H7 (cell line): ENCODE measurements at places on chromosomes 1 and 21. TPM values are rescaled to one million over a fixed set of nuclear protein-coding genes. Genes with fewer than 3 reads are reported as not detected.

RHBDL2 gene
- 0.03 and 1.2 TPM in 2 replicates for total RNA-seq

CRYBG2 gene
- 7.9 and 8.7 TPM in 2 replicates for total RNA-seq

DNA sequence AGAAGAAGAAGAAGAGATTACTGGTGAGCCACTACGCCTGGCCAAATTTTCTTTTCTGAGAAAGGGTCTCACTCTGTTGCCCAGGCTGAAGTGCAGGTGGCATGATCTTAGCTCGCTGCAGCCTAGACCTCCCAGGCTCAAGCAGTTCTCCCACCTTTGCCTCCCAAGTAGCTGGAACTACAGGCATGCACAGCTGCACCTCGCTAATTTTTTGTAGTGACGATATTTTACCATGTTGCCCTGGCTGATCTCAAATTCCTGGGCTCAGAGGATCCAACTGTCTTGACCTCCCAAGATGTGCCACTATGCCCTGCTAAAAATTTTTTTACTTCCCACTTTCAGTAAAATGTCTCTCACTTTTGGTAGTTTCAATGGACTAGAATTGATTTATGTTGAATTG, 24.4 kb downstream of the TMEM200B start:
- no peak for DNase-seq

OR2L3 gene
- not detected in 2 replicates for total RNA-seq

GRCh38 chr1:215114154-215114933, 31.8 kb downstream of the KCNK2 start:
- DNase-seq = no peak

DNA sequence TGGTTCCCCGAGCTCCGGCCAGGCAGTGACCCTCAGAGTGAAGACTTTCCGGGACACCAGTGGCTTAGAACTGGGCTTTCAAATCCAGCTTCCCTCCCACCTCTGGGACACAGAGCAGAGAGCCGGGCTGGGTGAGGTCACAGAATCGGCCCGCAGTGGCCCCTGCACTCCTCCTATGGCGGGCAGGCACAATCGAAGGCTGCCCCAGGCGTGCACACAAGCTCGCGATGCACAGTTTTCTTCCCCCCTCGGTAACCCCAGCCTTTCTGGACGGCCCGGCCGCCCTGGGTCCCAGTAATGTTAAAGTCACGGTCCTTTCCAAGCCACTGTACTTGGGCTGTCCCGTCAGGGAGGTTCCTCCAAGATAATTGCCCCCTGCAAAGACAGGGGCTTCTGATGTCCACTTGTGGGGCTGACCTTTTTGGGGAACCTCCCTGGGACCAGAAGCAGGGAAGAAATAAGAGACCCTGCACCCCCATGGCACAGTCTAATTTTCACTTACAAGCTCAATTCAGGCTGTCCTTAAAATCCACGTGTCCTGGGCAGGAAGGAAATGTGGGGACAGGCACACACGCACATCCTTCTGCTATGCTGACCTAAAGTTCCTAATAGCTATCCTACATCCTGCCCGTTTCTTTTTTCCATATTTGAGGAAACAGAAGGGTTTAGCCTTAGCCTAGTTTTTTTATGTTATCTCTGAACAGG, 13.7 kb downstream of the TFF3 start:
- no peak for DNase-seq

GRCh38 chr1:31401241-31401640, 11.8 kb upstream of the SERINC2 start:
- DNase-seq = no peak

DNA sequence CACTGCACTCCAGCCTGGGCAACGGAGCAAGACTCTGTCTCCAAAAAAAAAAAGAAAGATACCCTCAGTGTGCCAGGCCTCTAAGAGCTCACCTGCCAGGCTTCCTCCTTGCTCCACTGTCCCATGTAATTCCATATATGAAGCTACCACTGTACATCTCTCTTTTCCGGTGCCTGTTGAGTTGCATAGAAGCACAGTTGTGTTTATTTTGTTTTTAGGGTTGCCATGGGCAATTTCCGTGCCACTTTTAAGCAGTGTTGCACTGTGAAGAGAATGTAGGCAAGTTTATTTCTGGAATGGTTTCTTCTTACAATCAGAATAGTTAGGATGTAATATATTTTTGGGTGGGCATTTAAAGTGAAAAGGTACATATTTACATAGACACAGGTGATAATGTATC, 23.3 kb downstream of the MR1 start:
- no peak for DNase-seq

ECM1 gene
- total RNA-seq = 1.9 and 3.6 TPM in 2 replicates

KCND3 gene
- total RNA-seq = 0.21 and 0.63 TPM in 2 replicates

GJA4 gene
- 0.85 and 3.2 TPM in 2 replicates for total RNA-seq

DNA sequence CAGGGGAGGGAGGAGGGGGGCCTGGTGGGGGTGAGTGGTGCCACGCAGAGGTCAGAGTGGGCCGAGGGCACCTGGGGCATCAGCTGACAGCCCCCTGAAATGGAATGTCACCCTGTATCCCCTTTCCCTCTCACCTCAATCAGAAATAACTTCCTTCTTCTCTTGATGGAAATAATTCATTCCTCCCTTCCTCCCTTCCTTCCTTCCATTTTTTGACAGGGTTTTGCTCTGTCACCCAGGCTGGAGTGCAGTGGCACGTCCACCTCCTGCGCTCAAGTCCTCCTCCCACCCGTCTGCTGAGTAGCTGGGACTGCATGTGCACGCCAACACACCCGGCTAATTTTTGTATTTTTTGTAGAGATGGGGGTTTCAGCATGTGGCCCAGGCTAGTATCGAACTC, 48.4 kb upstream of the LRRC3 start:
- peak; percentile 24 for DNase-seq

LAMC2 gene
- 2.0 and 3.0 TPM in 2 replicates for total RNA-seq

GRCh38 chr1:92476071-92476631, 10.6 kb downstream of the GFI1 start:
- DNase-seq = peak; percentile 32

OPTC gene
- total RNA-seq = 0.30 and 0.80 TPM in 2 replicates

VCAM1 gene
- total RNA-seq = not detected in 2 replicates

- DNase-seq = no peak
These were observed 230.3 kb upstream of the USP24 start for GRCh38 chr1:55445416-55445815.

- DNase-seq = no peak
These were observed 43.5 kb downstream of the LPAR3 start for GRCh38 chr1:84849357-84849975.

GRCh38 chr1:20255666-20256065, 35.0 kb upstream of the VWA5B1 start:
- no peak for DNase-seq

DNA sequence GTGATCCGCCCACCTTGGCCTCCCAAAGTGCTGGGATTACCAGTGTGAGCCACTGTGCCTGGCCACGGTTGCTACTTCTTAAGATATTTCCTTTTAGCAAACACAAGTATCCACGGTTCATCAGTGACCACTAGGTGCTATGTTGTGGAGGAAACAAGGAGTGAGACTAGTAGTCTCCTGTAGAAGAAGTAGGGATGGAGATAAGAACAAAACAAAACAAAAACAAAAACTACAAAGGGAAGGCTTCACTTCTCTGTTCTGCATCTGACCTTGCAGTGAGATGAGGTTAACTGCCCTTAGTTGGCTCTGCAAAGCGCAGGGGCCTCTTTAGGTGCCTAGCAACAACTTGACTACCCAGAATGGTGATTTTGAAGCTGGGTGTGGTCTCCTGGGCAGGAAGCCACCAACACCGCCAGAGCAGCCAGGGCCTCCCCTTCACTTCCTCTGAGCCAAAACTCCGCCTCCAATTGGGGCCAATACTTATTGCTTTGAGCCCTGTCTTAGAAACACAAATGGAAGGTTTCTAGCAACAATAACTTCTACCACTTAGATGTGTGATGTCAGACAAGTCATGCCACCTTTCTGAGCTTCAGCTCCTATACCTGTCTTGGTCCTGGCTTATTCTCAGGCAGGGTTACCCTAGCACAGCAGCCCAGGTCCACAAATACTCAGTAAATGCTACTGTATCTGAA, 12.8 kb upstream of the CDC42 start:
- DNase-seq = peak; percentile 47

VWA5B1 gene
- 0.10 and 0.26 TPM in 2 replicates for total RNA-seq

DNA sequence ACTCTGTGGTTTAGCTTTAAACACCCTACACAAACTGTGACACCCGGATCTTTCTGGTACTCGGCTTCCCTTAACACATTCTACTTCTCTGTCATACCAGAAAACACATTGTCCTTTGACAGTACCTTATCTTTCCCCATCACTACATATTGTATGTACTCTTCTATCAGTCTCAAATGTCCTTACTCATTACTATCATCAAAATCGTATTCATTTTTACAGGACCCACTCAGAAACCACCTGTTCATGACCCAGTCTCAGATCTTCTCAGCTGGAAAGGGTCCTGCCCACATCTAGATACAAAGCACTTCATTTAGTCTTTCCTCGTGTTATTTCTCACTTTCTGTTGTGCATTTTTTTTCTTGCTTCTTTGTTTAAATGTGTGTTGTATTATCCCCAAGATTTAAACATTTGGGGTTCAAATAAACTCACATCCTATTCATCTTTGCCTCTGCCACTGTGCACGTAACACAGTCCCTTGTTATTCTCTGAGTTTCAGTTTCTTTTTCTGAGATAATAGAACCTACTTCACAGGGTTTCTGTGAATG, 27.7 kb downstream of the CD34 start:
- DNase-seq = no peak

LIN9 gene
- total RNA-seq = 19.9 and 29.0 TPM in 2 replicates

- no peak for DNase-seq
These were observed 180.5 kb downstream of the DYRK1A start for GRCh38 chr21:37546949-37547614.

DNA sequence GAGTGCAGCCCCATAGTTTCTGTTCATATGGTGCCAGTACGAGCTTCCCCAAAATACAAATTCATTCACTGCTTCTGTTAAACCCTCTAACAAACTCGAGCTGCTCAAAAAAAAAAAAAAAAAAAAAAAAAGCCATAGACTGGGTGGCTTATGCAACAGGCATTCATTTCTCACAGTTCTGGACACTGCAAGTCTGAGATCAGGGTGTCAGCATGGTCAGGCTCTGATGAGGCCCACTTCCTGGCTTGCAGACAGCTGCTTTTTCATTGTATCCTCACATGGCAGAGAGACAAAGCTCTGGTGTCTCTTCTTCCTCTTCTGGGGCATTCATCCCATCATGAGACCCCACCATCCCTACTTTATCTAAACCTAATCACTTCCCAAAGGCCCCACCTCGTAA, 121.6 kb downstream of the PTBP2 start:
- no peak for DNase-seq

KCNJ15 gene
- 0.33 TPM in 1 of 2 replicates, not detected in the other for total RNA-seq

DNA sequence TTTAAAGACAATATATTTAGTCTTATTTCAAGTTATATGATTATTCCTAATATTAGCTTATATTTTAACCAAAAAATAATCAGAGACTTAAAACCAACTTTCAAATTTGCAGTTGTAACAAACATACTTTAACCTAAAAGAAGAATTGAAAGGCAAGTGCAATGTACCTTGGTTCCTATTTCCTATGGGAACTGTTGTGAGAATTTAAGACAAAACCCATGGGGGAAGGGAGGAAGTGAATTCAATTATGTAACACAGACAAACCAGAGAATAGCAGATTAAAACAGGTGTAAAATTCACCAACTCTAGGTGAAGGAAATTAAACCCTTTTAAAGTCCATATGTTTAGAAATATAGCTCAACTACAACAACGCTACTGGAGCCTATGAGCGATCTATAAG, 22.6 kb upstream of the CR2 start:
- DNase-seq = no peak

DNA sequence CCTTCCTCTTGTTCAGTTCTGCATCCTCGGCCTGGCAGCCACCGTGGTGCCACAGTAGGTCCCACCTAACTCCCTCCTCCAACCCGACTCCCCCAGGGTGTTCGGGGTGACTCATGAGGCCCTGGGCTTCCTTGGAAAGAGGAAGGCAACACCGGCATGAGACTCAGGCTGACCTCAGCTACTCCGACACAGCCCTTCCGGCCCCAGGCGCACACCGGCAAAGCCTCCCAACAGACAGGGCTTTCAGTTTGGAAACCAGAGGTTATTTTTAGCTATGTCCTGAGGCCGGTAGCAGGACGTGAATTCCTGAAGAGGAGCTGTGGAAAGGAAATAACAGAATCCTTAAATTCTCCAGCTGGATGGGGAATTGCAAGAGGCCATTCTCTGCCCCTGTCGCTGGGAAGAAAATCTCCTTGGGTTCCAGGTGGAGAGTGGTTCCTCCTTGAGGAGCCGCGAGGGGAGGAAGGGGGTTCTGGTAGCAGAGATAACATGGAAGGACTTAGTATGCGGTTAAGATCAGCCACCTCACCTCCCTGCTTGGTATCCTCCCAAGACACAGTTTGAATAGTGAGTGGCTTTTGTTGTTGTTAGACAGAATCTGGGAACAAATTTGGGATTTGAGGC, 24.4 kb downstream of the PLXNA2 start:
- no peak for DNase-seq

DNA sequence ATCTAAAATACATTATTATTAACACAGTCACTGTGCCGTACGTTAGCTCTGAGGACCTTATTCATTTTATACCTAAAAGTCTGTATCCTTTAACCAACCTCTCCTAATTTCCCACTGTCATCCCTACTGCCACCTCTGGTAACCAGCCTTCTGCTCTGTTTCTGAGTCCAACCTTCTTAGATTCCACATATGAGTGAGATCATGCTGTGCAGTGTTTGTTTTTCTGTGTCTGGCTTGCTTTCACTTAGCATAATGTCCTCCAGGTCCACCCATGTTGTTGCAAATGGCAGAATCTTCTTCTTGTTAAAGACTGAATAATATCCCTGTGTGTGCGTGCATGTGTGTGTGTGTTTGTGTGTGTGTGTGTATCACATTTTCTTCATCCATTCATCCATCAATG, 64.2 kb downstream of the ETS2 start:
- DNase-seq = no peak

DNA sequence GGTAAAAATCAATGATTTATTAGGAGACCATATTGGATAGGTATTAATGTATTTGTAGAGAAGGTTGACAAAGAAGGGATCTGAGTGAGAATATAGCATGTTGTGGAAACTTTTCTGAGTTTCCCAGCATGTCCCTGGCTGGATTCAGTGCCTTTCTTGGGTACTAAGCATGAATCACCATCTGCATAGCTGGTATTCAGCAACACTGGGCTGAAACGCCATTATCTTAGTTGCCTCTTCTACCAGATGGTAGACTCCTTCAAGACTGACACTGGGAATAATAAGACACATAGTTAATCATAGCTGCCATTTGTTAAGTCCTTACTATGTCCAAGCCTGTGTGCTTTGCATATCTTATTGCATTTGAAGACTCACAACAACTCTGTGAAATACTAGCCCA, 45.5 kb downstream of the ATP5PF start:
- no peak for DNase-seq

SELL gene
- total RNA-seq = not detected in 2 replicates

ZYG11A gene
- total RNA-seq = 6.8 and 14.0 TPM in 2 replicates

SLC35A3 gene
- 18.3 and 22.3 TPM in 2 replicates for total RNA-seq

FCRL2 gene
- not detected in 2 replicates for total RNA-seq
